Endothelial cell of umbilical vein (primary cell): ENCODE measurements at places on chromosomes 5 and 9. TPM values are rescaled to one million over a fixed set of nuclear protein-coding genes. Genes with fewer than 3 reads are reported as not detected.

NR5A1 gene
- not detected in 2 replicates for total RNA-seq

STOML2 gene
- 142 and 144 TPM in 2 replicates for total RNA-seq

CDH9 gene
- total RNA-seq = not detected in 2 replicates

TMEM38B gene
- 6.5 and 7.7 TPM in 2 replicates for total RNA-seq

LYRM7 gene
- 5.5 and 7.5 TPM in 2 replicates for total RNA-seq

PTCD2 gene
- total RNA-seq = 6.2 and 6.7 TPM in 2 replicates

ANXA2R gene
- total RNA-seq = 6.6 and 8.1 TPM in 2 replicates

APBA1 gene
- total RNA-seq = 11.3 and 11.4 TPM in 2 replicates

NOL6 gene
- 42.3 and 45.1 TPM in 2 replicates for total RNA-seq

GPR150 gene
- 0.31 and 0.35 TPM in 2 replicates for total RNA-seq

OCLN gene
- 18.2 and 22.3 TPM in 2 replicates for total RNA-seq

ESM1 gene
- 577 and 781 TPM in 2 replicates for total RNA-seq

NXNL2 gene
- total RNA-seq = not detected in 2 replicates

SPATA6L gene
- total RNA-seq = 1.5 and 1.6 TPM in 2 replicates

OTP gene
- total RNA-seq = not detected in 2 replicates

AJM1 gene
- 1.3 and 1.7 TPM in 2 replicates for total RNA-seq

C6 gene
- total RNA-seq = not detected in 2 replicates

DDX4 gene
- not detected in 2 replicates for total RNA-seq

SLC1A3 gene
- 0.44 TPM in 1 of 2 replicates, not detected in the other for total RNA-seq

INPP5E gene
- total RNA-seq = 22.9 and 24.5 TPM in 2 replicates

NUTM2G gene
- total RNA-seq = not detected in 2 replicates

ENTPD2 gene
- total RNA-seq = not detected in 2 replicates

ABLIM3 gene
- total RNA-seq = 25.7 and 42.1 TPM in 2 replicates

PCDHA13 gene
- total RNA-seq = not detected in 2 replicates

FAT2 gene
- not detected in 2 replicates for total RNA-seq

ELAVL2 gene
- 0.18 and 0.20 TPM in 2 replicates for total RNA-seq

GABRA1 gene
- not detected in 2 replicates for total RNA-seq

CXCL14 gene
- total RNA-seq = not detected in 2 replicates

MTAP gene
- total RNA-seq = 51.2 and 55.1 TPM in 2 replicates

GRIN1 gene
- total RNA-seq = not detected in 2 replicates

FBXO38 gene
- total RNA-seq = 52.9 and 65.6 TPM in 2 replicates

GPR151 gene
- total RNA-seq = not detected in 2 replicates

NMUR2 gene
- total RNA-seq = not detected in 2 replicates

LRRC70 gene
- 24.5 and 26.5 TPM in 2 replicates for total RNA-seq
